ENCODE measurements at places on chromosomes 16 and 17. TPM values are rescaled to one million over a fixed set of nuclear protein-coding genes. Genes with fewer than 3 reads are reported as not detected.

EXOC3L1 gene
- total RNA-seq, result 1.2 TPM

FAM83G gene
- 7.0 TPM for total RNA-seq

KRTAP4-4 gene
- total RNA-seq, result not detected

GPR139 gene
- total RNA-seq, result not detected

DNA sequence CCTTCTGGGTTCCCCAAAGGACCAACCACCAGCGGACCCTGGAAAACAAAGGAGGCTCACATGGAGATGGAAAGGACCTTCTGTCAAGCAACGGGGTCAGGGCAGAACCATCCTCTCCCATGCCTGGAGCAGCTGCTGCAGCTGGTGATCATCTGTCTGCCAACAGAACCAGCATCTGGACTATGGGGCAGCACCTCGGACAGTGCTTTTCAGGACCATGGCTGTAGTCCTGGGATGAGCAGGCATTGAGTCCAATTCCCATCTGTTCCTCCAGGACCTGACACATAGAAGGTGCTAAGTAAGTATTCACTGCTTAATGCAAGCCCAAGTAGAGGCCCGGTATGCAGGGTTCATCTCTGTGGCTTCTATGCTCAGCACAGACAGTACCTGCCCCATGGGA is 304.7 kb downstream of the XYLT1 start:
- DNase-seq, result no peak

- DNase-seq, result no peak
These were observed 27.1 kb downstream of the HNF1B start for GRCh38 chr17:37717627-37718323.

DNA sequence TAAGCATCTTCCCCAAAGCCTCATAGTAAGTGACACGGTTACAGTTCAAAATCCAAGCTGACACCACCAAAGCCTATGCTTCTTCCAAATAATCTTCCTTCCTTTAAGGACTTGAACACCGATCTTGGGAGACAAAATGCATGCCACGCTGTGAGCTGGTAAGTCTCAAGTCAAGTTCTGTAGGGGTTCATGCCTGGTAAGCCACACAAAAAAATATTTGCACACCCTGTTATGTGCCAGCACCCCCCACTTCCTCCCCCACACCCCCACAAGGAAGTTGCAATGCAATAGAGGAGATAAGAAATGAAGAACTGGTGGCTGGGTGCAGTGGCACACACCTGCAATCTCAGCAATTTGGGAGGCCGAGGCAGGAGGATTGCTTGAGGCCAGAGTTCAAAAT is 5.6 kb downstream of the NOG start:
- DNase-seq, result no peak

DNA sequence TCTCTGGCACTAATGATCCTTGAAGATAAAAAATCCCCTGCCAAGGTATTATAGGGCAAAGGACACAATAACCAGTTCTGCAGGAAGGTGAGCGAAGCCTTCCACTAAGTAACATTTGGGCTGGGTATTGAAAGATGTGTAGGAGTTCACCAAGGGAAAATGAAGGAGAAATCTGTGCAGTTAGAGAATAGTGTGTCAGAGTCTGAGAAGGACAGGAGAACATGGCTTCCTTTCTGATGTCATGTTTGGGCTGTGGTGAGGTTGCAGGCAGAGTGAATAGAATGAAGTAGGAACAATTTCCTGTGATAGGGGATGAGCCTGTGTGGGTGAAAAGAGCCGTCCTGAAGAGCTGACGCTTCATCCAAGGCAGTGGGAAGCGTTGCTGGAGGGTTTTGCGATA is 24.1 kb upstream of the CIITA start:
- DNase-seq, result no peak

GRCh38 chr17:34156741-34157589 is 98.1 kb upstream of the CCL2 start:
- no peak for DNase-seq

- DNase-seq, result no peak
These were observed 16.0 kb upstream of the SPPL2C start for GRCh38 chr17:45828582-45829133.

DNA sequence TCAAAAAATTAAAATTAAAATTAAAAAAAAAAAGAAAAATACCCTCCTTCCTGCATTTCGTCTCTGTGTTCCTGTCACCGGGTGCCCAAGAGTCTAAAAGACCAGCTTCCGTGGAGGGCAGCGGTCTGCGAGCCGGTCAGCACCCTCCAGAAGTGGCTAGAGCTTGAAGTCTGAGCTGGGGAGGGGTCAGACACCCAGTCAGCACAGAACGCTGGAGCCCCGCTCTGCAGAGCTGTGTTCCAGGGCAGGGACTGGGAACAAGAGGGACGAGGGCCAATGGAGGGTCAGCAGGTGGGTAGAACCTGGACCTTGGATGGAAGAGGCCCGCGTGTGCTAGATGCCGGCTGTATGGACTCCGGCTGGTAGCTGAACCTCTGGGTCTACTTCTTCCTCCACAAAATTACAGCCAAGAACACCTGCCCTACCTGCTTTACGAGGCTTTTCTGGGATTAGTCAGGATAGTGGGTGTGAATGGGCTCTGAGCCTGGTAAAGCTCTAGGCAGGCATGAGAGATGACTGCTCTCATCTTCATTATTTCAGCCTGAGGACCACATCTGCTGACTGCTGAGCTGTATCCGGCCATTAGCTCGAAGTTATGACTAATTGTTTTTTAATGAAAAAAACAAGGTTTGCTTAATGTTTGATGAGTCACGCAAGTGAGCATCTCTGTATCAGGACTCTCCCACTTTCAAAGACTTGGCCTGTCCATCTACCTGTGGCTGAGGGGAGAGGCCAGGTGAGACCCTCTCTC is 5.9 kb downstream of the TRPV1 start:
- DNase-seq, result no peak

DNA sequence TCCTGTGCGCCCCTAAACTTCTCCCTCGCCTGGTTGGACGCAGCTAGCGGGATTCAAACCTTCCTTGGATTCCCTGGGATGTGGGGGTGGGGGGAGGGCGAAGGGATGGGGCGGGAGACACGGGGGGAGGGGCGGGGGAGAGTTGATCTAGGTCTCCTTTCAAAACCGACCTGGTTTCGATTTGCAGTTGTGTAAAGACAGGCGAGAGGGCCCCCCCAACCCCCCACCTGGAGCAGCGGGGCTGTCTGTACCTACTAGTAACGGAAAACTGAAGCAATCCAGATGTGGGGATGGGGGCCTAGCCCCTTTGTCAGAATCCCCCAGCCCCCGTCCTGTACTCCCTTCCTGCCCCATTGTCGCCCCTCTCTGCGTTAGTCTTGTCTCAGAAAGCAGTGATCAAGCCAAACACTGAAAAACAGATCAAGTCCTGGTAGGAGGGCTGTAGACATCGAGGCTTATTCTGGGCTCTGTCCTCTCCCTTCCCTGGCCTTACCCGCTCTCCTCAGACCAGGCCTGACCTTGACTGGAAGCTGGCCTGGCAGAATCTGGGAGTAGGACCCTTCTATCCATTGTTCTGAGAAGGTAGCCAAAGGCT is 902 bp downstream of the DLX4 start:
- no peak for DNase-seq

GRCh38 chr17:49545806-49546545 is 29.7 kb upstream of the NXPH3 start:
- no peak for DNase-seq

DNA sequence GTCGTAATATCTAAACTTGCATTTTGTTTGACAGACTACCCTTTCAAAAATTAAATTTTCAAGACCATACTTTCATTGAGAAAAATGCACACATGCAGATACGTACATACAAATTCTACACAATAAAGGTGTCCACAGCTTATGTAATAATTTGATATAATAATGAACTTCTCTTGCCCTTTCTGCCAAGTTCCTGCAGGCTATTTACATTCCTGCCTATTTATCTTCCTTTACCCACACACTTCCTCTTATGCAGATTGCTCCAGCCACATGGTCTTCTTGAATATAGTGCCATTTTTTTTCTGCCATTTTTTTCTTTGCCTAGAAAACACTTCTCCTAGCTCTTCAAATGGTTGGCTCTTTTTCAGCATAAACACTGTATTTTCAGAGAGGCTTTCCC is 826.9 kb upstream of the CDH8 start:
- no peak for DNase-seq

DNA sequence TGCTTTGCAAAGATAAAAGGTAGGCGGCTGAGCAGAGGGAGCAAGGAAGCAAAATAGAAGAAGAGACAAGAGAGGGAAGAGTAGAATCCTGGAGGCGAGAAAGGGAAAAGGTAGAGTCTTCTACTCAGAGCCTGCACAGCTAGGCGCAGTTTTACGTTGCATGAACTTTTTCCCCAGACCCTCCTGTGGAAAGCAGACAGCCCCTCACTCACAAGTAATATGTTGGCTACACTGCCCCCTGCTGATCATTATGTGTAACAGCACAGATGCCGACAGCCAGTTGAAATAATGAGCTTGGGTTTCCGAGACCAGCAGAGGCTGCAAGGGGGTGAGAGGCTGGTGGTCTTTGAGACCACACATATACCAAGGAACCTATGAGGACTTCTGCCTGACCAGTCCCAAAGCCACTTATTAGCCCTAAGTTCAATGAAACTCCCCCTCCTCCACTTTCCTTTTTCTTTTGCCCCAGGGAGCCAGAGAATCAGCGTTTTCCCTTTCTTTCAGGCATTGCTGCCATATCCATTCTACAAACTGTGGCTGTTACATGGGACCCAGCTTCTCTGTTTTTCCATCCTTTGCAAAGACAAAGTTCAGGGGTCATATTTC is 22.5 kb upstream of the CMTR2 start:
- DNase-seq, result no peak

All from psoas muscle (tissue), 8 donors.